ENCODE measurements at places on chromosomes 3 and 15. TPM values are rescaled to one million over a fixed set of nuclear protein-coding genes. Genes with fewer than 3 reads are reported as not detected.
A peak's percentile ranks its signal among the peaks of the same experiment; 100 is the strongest.

SLC28A1 gene
- not detected for total RNA-seq

CADPS gene
- total RNA-seq = not detected

LAMB2 gene
- total RNA-seq = 213 TPM

WDR93 gene
- 0.42 TPM for total RNA-seq

DNA sequence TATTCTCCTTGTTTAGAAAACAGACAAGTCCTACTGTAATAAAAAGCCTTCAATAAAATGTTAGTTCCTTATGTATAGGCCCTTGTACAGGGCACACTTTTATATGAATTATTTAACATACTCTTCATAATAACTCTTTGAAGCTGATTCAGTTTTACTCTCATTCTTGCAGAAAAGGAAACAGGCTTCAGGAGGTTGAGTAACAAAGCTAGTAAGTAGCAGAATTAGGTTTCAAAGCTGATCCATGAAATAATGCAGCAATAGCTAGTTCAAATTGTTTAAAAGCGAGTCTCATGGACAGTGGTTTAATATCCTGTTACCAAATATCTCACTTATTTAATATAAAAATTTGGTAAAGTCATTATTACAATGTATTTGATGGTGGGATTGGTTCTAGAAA is 25.0 kb downstream of the TCF12 start:
- no peaks in the 10 kb centered on the region for H3K27me3 ChIP-seq
- H3K4me1 ChIP-seq = no peaks in the 10 kb centered on the region
- H3K36me3 ChIP-seq = no peaks in the 10 kb centered on the region
- H3K4me3 ChIP-seq = no peak overlapping the region

GRCh38 chr3:156885761-156886160 is 59.6 kb downstream of the LEKR1 start:
- no peaks in the 10 kb centered on the region for H3K27me3 ChIP-seq
- no peak overlapping the region for H3K4me3 ChIP-seq
- no peak overlapping the region for H3K27ac ChIP-seq
- no peaks in the 10 kb centered on the region for H3K36me3 ChIP-seq
- DNase-seq = no peak
- H3K4me1 ChIP-seq = no peaks in the 10 kb centered on the region

DNA sequence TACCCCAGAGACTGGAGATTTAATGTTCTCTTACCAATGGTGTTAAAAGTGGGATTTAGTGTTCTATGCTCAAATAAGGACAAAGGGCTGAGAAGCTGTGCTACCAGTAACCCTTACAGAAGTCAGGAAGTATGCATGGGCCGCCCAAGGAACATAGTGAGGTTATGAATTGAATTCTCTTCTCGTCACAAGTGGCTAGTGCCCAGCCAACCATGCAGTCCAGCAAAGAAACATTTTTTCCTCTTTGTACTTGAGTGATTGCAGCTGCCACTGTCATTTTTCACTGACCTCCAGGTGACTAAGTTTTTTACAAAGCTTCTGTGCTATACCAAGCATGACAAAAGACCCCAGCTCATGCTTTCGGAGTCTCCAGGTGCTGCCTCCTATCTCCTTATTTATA is 110.6 kb upstream of the DCBLD2 start:
- no peaks in the 10 kb centered on the region for H3K36me3 ChIP-seq
- H3K4me1 ChIP-seq = no peaks in the 10 kb centered on the region
- no peak overlapping the region for H3K27ac ChIP-seq
- DNase-seq = no peak
- H3K27me3 ChIP-seq = no peaks in the 10 kb centered on the region
- H3K4me3 ChIP-seq = no peak overlapping the region

GRCh38 chr3:126085841-126086240 is 1.9 kb upstream of the SLC41A3 start:
- H3K27ac ChIP-seq = no peak overlapping the region
- no peaks in the 10 kb centered on the region for H3K27me3 ChIP-seq
- no peak overlapping the region for H3K4me3 ChIP-seq
- H3K4me1 ChIP-seq = peaks cover 35% of the 10 kb centered on the region

DNA sequence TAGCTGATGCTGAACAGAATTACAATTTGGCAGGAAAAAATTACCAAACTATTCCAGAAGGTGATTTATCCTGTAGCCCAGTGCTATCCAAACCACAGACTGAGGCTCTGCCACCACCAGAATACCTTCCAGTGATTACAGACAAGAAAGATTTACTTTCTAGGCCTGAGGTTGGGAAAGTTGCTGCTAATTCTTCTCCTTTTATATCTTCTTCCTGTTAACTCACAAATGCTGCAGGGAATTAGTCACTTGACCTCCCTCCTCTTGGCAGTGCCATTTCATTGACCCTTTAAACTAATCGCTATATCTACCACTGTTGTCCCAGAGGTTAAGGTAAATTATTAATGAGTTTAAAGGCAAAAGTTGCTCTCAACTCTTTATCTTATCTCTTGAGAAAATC is 118.4 kb downstream of the CTNNB1 start:
- no peaks in the 10 kb centered on the region for H3K36me3 ChIP-seq
- H3K27me3 ChIP-seq = no peaks in the 10 kb centered on the region
- no peak overlapping the region for H3K27ac ChIP-seq
- no peaks in the 10 kb centered on the region for H3K4me1 ChIP-seq
- DNase-seq = no peak
- H3K4me3 ChIP-seq = no peak overlapping the region

DNA sequence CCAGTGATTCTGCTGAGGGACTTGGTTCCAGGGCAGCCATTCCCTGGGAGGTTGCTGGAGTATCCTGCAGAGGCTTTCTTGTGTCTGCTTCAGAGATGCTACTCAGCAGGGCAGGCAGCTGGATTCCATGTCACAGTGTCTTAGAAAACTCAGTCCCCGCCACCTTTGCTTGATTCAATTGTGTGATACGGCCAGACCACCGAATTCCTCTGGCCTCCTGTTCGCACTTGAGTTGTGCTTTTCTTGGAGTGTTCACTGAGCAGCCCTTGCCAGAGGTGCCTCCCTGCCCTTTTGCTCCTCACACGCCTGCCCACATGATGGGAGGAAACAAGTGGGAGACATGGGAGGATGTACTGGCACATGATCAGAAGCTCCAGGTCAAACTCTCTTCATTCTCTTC is 19.6 kb upstream of the SHC4 start:
- no peak for DNase-seq
- H3K4me3 ChIP-seq = no peak overlapping the region
- H3K27me3 ChIP-seq = no peaks in the 10 kb centered on the region
- H3K36me3 ChIP-seq = no peaks in the 10 kb centered on the region

GRCh38 chr15:25738171-25738965 is 124.8 kb downstream of the ATP10A start:
- H3K27ac ChIP-seq = no peak overlapping the region
- no peak for DNase-seq
- no peak overlapping the region for H3K4me3 ChIP-seq
- H3K4me1 ChIP-seq = no peaks in the 10 kb centered on the region

- no peak for DNase-seq
- no peaks in the 10 kb centered on the region for H3K27me3 ChIP-seq
- H3K27ac ChIP-seq = no peak overlapping the region
- peaks cover 12% of the 10 kb centered on the region for H3K4me1 ChIP-seq
- no peak overlapping the region for H3K4me3 ChIP-seq
Observed at GRCh38 chr3:57787867-57788623, 31.9 kb downstream of the SLMAP start.

DNA sequence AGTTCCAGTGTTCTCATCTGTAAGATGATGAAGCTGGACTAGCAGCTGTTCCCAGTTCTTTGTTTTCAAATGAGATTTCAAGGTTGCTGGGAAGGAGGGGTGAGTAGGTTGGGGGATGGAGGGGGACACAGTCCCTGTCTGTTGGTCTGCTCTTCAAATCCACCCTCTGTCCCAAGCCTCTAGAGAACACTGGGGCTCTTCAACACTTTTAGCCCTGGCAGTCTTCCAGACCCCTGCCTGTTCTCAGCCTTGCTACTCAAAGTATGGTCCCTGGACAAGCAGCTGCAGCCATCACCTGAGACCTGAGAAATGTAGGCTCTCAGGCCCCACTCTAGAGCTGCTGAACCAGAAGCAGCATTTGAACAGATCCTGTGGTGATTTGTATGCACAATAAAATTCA is 41.3 kb downstream of the NEK11 start:
- no peaks in the 10 kb centered on the region for H3K36me3 ChIP-seq
- no peak overlapping the region for H3K27ac ChIP-seq
- DNase-seq = no peak
- no peak overlapping the region for H3K4me3 ChIP-seq

GRCh38 chr3:73516631-73517030 is 108.1 kb downstream of the PDZRN3 start:
- H3K27me3 ChIP-seq = peaks cover 15% of the 10 kb centered on the region
- H3K4me3 ChIP-seq = no peak overlapping the region
- H3K27ac ChIP-seq = no peak overlapping the region

DNA sequence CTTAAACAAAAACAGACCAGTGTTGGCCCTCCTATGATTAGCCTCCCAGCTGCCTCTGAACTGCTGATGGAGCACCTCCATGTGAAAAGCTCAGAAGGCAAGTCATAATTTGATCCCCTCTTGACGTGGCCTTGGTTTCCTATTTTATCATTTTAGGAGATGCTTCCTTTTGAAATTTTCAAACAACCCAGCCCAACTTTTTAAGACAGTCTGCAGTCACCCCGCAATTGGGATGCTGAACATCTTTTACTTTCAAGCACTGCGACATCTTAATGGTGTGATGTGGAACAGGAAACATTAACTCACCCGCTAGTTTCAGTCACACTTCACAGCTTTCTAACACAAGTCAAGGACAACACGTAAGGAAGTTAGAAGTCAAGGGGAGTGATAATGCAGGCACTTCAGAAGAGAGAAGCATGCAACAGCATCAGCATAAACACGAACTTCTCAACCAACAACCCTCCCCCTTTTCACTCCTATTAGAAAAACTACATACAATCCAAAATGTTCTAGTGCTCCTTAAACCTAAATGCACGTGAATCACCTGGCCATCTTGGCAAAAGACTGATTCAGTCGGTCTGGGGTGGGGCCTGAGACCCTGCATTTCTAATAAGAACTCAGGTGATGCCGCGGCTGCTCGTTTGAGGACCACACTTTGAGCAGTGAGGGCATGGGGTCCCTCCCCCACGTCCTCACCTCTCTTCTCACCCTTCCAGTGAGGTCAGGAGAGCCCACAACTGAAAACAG is 161.5 kb downstream of the FOXP1 start:
- no peaks in the 10 kb centered on the region for H3K36me3 ChIP-seq
- no peaks in the 10 kb centered on the region for H3K4me1 ChIP-seq
- no peak overlapping the region for H3K27ac ChIP-seq
- H3K4me3 ChIP-seq = no peak overlapping the region
- no peaks in the 10 kb centered on the region for H3K27me3 ChIP-seq

DNA sequence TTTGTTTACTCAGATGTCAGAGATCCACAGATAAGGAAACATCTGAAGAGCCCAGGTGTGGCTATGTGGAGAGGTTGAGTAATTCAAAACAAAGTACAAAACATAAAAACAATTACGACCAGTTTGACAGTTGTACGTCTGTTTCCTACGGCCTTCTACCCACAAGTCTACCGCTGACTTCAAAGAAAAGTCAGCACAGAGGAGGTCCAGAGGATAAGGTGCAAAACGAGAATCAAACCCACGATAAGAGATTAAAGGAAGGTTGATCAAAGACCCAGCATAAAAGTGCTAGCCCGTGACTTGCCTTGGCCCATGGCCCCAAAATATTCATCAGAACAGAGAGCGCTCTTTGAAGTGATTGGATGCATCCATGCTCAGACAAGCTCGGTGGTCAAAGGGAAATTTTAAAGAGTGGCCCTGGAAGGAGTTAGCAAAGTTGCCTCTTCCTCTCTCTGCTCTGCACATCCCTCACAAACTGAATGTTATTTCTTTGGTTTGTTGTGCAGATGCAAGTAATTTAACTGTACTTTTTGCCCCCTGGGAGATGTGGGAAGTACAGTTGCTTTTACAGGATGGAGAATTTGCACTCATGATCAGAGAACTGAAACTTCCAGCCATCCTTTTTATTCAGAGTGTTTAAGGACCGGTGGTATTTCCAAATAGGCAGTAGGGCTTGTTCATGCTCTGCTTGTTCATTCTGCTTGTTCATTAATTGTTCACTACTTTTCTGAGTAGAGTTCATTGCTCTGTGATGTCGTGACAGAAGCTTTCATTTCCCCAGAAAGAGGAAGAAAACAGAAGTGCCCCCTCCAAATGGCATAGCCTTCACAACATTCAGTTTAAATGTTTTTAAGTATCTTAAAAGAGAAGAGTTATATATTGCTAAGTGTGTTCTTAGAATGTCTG is 31.1 kb downstream of the MME start:
- H3K4me1 ChIP-seq = no peaks in the 10 kb centered on the region
- peak; percentile 2 for DNase-seq
- no peaks in the 10 kb centered on the region for H3K36me3 ChIP-seq
- H3K27ac ChIP-seq = no peak overlapping the region
- no peak overlapping the region for H3K4me3 ChIP-seq

GRCh38 chr3:2802429-2802828 is 307.7 kb downstream of the IL5RA start:
- H3K27me3 ChIP-seq = no peaks in the 10 kb centered on the region
- no peaks in the 10 kb centered on the region for H3K4me1 ChIP-seq
- DNase-seq = no peak
- H3K36me3 ChIP-seq = no peaks in the 10 kb centered on the region
- no peak overlapping the region for H3K27ac ChIP-seq

GRCh38 chr3:101643861-101644613 is 32.9 kb downstream of the ZBTB11 start:
- H3K4me3 ChIP-seq = no peak overlapping the region
- no peak overlapping the region for H3K27ac ChIP-seq
- peak; percentile 4 for DNase-seq
- H3K36me3 ChIP-seq = no peaks in the 10 kb centered on the region
- peaks cover 14% of the 10 kb centered on the region for H3K4me1 ChIP-seq

DNA sequence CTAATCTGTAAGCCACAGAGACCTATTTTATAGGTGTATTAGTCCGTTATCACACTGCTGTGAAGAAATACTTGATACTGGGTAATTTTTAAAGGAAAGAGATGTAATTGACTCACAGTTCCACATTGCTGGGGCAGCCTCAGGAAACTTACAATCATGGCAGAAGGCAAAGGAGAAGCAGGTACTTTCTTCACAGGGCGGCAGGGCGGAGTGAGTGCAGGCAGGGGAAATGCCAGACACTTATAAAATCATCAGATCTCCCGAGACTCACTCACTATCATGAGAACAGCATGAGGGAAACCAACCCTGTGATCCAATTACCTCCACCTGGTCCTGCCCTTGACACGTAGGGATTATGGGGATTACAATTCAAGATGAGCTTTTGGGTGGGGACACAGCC is 108.7 kb downstream of the GALK2 start:
- H3K27me3 ChIP-seq = no peaks in the 10 kb centered on the region
- H3K4me1 ChIP-seq = no peaks in the 10 kb centered on the region
- H3K27ac ChIP-seq = no peak overlapping the region
- no peak overlapping the region for H3K4me3 ChIP-seq
- H3K36me3 ChIP-seq = no peaks in the 10 kb centered on the region

Data from HCT116 (cell line).